A673 (cell line): ENCODE measurements at places on chromosomes 5 and 9. TPM values are rescaled to one million over a fixed set of nuclear protein-coding genes. Genes with fewer than 3 reads are reported as not detected.
A peak's percentile ranks its signal among the peaks of the same experiment; 100 is the strongest.

GRCh38 chr9:94140791-94141790, 56.8 kb downstream of the PTPDC1 start:
- no peak overlapping the region for H3K4me3 ChIP-seq
- DNase-seq: no peak
- H3K27ac ChIP-seq: no peak overlapping the region
- no peaks in the 10 kb centered on the region for H3K36me3 ChIP-seq
- no peaks in the 10 kb centered on the region for H3K27me3 ChIP-seq

DNA sequence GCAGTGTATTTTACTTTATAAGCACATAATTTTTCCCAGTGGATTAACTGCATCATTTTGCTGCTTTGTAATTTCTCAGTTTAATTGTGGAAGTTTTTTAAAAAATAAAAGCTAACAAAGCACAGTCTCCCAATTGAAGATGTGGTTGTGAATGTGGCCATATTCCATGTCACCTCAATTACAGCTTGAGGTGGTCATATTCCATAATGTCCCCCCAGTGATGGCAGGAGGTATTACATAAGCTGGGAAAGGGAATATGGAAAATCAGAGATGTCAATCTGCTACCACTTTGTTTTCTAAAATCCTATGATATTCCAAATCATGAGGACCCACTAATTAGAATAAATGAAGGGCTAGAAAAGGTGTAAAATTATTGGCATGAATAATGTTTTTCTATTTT, 1672.0 kb upstream of the CDH9 start:
- no peak for DNase-seq
- H3K36me3 ChIP-seq: no peaks in the 10 kb centered on the region
- no peak overlapping the region for H3K4me3 ChIP-seq
- H3K4me1 ChIP-seq: no peaks in the 10 kb centered on the region

DNA sequence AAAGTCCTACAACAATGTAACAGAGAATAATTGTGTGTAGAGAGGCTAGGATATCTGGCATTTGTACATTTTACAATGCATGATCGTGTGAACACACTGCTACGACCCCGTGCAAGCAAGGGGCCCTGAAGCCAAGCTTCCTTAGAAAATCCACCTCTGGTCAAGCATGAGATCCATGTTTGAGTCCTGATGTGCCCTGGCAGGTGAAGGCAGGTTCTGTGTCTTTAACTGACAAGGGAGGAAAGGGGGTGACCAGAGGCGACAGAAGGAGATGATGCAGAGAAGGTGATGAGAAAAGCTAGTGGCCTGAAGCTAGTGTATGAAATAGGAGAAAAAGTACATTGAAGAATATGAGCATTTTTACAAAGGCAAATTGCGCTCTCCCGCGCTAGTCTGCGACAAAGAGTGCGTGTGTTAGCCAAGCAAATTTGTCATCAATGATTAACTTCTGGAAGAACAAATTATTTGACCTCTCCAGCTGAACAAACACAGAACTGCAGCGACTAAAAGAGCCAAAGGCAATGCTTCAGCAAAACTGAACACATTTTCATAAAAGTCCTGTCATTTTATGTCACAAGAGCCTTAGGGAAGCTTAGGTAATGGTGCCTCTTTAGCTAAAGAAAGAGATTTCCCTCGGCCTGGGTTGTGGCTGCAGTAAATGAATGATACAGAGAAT, 101.7 kb upstream of the DAPK1 start:
- no peak for DNase-seq
- no peaks in the 10 kb centered on the region for H3K27me3 ChIP-seq
- no peaks in the 10 kb centered on the region for H3K36me3 ChIP-seq
- no peak overlapping the region for H3K27ac ChIP-seq
- H3K4me1 ChIP-seq: peaks cover 8% of the 10 kb centered on the region

GRCh38 chr9:17031546-17031945, 103.3 kb upstream of the CNTLN start:
- no peaks in the 10 kb centered on the region for H3K4me1 ChIP-seq
- H3K36me3 ChIP-seq: no peaks in the 10 kb centered on the region
- no peak overlapping the region for H3K4me3 ChIP-seq
- H3K27ac ChIP-seq: no peak overlapping the region
- no peak for DNase-seq
- H3K27me3 ChIP-seq: no peaks in the 10 kb centered on the region

GRCh38 chr5:7650755-7651154, 200.2 kb downstream of the CFAP90 start:
- H3K27ac ChIP-seq: no peak overlapping the region
- no peak overlapping the region for H3K4me3 ChIP-seq
- no peaks in the 10 kb centered on the region for H3K4me1 ChIP-seq
- H3K27me3 ChIP-seq: no peaks in the 10 kb centered on the region

DNA sequence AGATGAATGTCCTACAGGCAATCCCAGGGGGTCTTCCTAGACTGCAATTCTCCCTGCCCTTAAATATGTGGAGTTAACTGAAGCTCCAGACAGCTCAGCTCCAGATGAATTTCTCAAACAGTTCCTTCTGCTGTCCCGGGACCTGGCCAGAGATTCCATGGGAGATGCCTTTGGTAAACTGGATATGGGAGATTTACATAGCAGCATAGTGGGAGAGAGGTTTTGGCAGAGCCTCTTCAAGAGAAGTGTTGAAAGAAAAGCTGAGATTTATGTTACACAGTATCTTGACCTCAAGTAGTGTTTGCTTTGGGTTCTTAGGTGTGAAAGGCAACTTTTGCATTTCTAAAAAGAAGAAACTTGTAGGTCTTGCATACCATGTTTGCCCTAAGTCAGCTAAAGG, 364.9 kb downstream of the ARRDC3 start:
- H3K36me3 ChIP-seq: no peaks in the 10 kb centered on the region
- no peak overlapping the region for H3K27ac ChIP-seq
- no peak for DNase-seq
- peaks cover 17% of the 10 kb centered on the region for H3K4me1 ChIP-seq
- H3K27me3 ChIP-seq: no peaks in the 10 kb centered on the region

- no peaks in the 10 kb centered on the region for H3K36me3 ChIP-seq
- H3K27me3 ChIP-seq: peaks cover 17% of the 10 kb centered on the region
- H3K4me3 ChIP-seq: no peak overlapping the region
- DNase-seq: peak; percentile 49
- no peak overlapping the region for H3K27ac ChIP-seq
These were observed 169.1 kb upstream of the PIK3R1 start for GRCh38 chr5:68046445-68046844.

Gene PCDHA4
- total RNA-seq: 0.39 and 0.58 TPM in 2 replicates

Gene OLFM1
- 278 and 308 TPM in 2 replicates for total RNA-seq
